Activated naive CD4-positive, alpha-beta T cell treated with anti-CD3 and anti-CD28 coated beads, Interleukin-2, amount 50 U/mL, for 16 hours (primary cell): ENCODE measurements at places on chromosomes 13 and 19.

GRCh38 chr19:50721441-50722137, 1.6 kb upstream of the CLEC11A start:
- no peak for DNase-seq

DNA sequence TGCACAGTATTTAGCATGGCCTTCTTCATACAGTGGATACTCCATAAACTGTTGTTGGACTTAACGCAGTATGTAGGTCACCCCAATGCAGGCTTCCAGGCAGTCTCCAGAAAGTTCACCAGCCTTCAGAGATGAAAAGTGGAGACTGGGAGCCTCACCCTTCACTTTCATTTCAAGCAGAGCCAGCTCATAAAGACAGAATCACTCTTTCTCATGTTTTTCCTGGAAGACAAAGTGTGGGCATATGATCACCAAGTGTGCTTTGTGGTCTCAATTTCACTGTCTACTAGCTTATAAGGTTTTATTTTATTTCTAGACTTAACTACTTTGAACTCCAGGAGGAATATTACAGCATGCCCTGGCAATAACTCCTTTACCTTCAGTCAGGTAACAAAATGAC, 26.3 kb upstream of the TNFSF11 start:
- DNase-seq: no peak

- DNase-seq: no peak
Observed at GRCh38 chr13:44912278-44913016, 76.8 kb downstream of the NUFIP1 start.

DNA sequence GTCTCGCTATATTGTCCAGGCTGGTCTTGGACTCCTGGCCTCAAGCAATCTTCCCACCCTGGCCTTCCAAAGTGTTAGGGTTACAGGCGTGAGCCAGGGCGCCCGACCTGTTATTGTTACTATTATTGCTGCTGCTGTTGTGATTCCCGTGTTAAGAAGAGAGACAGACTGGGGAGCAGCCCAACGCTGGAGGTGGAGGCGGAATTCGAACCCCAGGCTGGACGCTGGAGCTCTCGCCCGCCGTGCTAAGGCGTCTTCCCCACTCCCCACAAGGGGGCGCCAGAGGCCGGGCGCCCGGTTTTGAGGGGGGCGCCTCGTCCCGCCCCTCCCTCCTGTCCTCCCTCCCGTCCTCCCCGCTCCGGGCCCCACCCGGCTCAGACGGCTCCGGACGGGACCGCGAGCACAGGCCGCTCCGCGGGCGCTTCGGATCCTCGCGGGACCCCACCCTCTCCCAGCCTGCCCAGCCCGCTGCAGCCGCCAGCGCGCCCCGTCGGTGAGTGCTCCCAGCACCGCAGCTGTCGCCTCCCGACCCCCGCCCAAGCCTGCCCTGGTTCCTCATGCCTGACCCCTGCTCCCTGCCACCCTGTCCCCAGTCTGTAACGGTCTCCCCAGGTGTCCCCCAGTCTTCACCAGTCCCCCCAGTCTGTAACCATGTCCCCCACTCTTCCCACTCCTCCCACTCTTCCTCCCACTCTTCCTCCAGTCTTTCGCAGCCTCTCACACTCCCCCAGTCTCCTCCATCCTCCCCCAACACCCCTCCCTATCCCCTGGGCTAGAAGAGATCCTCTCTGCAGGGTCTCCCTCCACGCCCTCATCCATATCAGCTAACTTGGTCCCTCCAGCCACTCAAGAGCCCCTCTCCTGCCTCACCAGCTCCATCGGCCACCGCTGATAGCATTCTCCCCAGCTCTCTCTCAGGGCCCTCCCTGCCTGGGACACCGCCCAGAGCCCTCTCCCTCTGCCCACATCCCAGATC, at the start of gene EHD2:
TSS of gene EHD2 (plus strand) at position 377 of the 976 bp plus-strand sequence. CDS start 3,191 bp downstream, outside the sequence.
- DNase-seq: peak; percentile 51

DNA sequence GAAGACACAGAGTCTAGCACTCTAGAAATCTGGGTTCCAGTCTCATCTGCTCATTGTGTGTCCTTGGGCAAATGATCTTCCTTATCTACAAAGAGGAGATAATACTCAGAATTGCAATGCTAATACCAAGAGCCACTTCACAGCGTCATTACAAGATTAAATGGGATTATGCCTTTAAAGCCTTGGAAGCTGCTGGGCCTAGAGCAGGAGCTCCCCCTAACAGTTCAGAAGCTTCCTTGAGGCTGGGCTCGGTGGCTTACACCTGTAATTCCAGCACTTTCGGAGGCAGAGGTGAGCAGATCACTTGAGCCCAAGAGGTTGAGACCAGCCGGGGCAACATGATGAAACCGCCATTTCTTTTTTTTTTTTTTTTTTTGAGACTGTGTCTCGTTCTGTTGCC, 27.6 kb downstream of the AP2S1 start:
- no peak for DNase-seq

DNA sequence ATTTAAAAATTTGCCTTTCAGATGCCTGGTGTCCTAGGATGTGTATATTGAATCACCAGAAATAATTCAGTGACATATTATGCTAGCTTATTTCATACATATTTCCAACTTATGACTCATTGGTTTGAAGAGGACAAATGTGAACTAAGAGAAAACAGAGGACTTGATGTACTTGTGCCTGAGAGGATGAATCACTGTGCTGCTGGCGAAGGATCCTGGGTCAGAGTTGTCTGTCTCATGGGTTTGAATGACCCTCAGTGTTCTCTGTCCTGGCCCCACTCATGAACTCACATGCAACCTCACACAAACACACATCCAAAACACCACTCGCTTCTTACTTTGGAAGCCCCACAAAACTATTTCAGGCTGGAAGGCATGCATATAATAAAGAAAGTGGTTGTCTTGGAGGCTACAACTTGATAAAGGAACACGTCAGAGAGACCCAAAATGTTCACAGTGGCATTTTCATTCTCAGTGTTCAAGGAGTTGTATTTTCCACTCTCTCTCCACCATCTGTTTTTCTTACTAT, 129.0 kb upstream of the SPRY2 start:
- DNase-seq: no peak

- DNase-seq: no peak
Observed at GRCh38 chr19:40576151-40576584, 505 bp upstream of the SHKBP1 start.

DNA sequence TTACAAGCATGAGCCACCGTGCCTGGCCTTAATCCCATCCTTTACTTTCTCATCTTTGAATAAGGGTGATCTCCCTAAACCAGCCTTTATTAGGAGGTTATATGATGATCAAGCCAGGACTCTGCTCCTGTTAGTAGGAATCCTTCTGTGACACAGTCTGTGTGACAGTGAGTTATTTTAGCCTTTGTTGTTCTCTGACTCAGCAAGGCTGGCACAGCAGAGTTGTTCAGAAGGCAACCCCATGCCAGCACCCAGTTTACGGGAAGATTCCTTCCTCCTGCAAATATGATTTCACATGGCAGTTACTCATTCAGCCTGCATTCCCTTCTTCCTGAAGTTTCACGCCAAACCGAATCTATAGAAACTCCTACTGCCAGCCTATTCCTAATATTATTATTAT, 10.5 kb upstream of the MIER2 start:
- no peak for DNase-seq

GRCh38 chr13:48492096-48492440, 40.8 kb downstream of the RCBTB2 start:
- DNase-seq: no peak

DNA sequence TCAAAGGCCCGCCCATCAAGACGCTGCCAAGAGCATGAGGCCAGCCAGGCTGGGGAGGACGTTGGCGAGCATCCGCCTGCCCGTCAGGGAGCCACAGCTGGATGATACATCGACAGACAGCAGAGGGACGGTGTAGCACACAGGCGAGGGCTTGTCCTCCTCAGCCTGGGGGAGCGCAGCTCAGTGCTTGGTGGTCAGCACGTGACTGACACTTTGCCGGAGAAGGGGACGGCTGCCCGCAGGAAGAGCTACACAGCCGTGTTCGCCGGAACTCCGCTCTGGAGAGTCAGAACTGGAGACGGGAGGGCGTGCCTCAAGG, 34.1 kb downstream of the CSNK1G2 start:
- DNase-seq: no peak

DNA sequence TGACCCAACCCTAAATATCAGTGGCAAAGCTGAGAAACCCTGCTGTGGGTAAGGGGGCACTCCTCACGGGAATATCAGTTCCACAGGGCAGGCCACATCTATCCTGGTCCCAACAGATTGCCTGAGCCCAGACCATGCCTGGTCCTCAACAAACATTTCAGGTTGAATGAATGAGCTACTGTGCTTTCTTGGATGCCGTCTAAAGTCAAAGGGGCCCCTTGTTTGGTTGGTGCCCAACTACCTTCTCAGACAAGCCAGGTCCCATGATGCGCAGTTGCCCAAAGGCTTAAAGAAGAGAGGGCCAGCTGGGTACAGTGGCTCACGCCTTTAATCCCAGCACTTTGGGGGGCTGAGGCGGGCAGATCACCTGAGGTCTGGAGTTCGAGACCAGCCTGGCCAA, 2.4 kb downstream of the DPP9 start:
- no peak for DNase-seq

- DNase-seq: no peak
Observed at GRCh38 chr13:95174517-95174916, 126.7 kb downstream of the ABCC4 start.

GRCh38 chr13:27772651-27773425, 19.4 kb upstream of the GSX1 start:
- DNase-seq: no peak

- no peak for DNase-seq
Observed at GRCh38 chr13:59873856-59874255, 289.9 kb downstream of the DIAPH3 start.

GRCh38 chr13:108270442-108270841, 924 bp downstream of the TNFSF13B start:
- no peak for DNase-seq

GRCh38 chr13:46894568-46894967, 2.3 kb downstream of the HTR2A start:
- DNase-seq: no peak

DNA sequence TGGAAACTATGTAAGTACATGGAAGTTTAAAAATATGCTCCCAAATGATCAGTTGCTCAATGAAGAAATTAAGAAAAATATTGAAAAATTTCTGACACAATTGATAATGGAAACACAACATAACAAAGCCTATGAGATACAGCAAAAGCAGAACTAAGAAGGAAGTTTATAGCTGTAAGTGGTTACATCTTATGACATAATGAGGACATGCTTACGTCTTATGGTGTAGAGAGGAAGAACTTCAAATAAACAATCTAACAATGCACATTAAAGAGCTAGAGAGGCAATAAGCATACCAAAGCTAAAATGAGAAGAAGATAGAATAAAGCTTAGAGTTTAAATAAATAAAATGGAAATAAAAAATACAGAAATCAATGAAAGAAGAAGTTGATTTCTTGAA, 50.0 kb upstream of the CEACAM21 start:
- DNase-seq: no peak

GRCh38 chr19:35056513-35057063, 15.1 kb downstream of the HPN start:
- DNase-seq: no peak

DNA sequence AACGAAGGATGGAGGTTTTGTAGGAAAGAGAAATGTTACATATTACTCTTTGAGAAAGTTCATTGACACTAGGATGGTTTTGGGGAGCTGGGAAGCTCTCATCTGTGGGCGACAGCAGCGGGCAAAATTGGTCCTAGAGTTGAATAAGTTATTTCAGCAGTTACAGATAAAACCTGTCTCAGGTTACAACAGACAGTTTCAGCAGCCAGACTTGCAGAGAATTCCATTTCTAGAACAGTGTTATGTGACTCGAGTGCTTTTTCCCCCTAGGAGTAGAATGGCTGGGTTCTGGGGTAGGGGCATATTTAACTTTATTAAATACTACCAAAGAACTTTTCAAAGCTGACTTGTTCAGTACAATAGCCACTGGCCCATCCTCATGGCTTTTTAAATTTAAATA, 46.7 kb upstream of the UBL3 start:
- DNase-seq: no peak

DNA sequence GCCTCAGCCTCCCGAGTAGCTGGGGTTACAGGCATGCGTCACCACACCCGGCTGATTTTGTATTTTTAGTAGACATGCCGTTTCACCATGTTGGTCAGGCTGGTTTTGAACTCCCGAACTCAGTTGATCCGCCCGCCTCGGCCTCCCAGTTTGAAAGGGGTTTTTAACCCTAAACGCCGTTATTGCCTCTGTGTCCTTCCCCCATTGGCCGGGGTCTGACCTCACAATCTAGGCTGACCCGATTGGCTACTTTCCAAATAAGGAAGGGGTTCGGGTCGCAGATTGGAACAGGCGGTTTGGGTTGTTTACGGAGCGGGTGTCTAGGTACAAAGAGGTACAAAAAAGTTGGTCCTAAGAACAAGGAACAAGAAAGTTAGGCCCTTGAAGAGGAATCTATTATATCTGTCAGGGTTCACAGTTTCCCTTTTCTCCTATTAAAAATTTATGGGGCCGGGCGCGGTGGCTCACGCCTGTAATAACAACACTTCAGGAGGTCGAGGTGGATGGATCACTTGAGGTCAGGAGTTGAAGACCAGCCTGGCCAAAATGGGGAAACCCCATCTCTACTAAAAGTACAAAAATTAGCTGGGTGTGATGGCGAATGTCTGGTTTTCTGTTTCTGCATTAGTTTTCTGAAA, 1.0 kb downstream of the ZNF253 start:
- DNase-seq: peak; percentile 45

- DNase-seq: no peak
Observed at GRCh38 chr13:30119476-30119875, 187.9 kb downstream of the KATNAL1 start.

DNA sequence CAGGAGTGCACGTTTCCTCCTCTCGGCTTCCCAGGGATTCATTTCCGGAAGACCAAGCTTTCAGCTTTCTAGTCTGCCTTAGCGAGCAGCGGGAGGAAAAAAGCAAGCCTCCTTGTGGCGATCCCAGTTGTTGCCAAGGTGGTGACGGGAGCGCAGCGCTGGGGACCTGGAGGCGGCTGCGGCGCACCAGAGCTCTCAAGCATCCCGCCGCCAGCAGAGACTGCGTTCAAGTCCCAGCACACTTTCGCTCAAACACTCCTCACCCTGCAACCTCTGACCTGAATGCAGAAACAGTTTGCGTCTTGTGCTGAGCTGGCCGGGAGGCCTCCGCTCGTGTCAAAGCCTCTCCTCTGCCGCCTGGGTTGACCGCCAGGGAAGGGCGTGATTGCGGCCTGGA, 4.9 kb downstream of the GSX1 start:
- no peak for DNase-seq

DNA sequence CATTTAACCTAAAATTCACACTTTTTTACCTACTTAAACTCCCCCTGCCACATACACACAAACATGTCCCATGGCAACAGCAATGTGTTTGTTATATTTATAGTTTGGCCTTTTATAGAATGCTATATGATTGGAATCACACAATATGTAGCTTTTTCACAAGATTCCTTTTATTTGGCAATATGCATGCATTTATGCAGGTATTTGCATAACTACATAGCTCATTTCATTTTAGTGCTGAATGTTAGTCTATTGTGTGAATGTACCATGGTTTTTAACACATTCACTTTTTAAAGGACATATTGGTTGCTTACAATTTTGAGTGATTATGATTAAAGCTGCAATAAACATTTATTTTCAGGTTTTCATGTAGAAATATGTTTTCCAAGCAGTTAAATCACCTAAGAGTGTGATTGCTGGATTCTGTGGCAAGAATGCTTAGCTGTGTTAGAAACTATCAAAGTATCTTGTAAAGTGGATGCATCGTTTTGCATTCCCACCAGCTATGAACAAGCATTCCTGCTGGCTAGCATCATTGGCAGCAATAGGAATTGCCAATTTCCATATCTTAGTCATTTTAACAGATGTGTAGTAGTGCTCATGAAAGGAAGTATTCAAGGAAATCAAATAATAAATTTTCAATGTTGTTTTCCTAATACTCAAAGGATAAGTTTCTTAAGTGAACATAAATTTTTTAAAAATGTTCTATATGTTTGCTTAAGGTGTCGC, 557.0 kb downstream of the SLITRK1 start:
- no peak for DNase-seq
